Mesothelial cell of epicardium (in vitro differentiated cells): ENCODE measurements at places on chromosomes 1 and 21.

DNA sequence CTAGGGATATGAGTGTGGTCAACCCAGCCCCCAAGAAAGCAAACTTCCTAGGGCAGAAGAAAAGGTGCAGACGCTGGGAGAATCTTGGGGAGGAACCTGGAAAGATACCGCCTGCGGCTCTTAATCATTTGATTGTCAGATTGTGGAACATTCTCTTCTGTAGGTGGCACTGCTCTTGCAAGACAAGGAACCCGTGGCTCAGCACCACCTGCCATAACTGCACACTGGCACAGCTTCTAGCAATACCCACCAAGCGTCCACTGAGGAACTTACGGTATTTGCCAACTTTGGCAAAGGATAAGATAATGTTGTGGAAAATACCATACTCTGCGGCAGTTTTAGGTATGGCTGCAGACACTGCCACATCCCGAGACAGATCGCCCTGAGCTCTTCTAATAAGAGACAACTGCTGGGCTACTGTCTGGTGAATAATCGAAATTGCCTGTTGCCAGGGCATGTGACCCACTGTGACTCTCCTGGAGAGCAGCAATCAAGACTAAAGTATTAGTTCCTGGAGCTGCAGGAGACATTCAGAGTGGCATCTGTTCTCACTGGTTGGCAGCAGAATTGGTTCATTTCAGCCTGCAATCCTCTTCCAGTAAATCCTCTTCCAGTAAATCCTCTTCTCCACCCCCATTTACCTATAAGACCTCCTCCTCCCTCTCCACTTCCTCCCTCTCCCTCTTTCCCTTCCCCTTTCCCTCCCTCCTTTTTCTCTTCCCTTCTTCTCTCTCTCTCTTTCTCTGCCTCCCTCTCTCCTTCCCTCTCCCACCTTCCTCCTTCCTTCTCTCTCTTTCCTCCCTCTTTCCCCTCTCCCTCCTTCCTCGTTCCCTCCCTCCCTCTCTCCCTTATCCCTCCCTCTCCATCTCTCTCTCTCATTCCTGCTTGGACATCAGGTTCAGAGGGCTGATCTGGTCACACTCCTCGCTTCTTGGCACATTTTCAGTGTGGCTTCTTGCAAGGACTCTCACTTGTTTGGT lies 49.7 kb upstream of the B3GALT5 start:
- no peak overlapping the region for H3K27ac ChIP-seq
- no peaks in the 10 kb centered on the region for H3K36me3 ChIP-seq
- H3K27me3 ChIP-seq, result no peaks in the 10 kb centered on the region
- no peak overlapping the region for H3K4me3 ChIP-seq

DNA sequence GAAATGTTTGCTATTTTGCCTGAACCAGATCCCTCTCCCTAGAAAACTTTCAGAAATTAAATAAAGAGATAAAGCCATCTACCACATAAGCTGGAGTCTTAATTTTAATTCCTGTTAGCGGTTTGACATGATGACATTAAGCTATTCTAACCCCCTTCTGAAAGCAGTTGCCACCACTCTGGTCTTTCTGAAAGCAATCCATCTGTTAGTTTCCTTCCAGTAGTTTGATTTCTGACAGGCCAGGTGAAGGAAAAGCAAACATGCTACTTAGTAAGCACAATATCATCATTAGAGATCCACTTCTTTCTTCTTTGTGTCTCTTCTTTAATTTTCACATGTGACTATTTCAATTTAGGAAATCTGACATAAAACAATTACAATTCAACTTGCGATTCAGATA lies 39.9 kb downstream of the RGL1 start:
- H3K36me3 ChIP-seq, result peaks cover 11% of the 10 kb centered on the region
- no peak for DNase-seq
- H3K4me3 ChIP-seq, result no peak overlapping the region
- peak overlapping the region; percentile 83 for H3K27ac ChIP-seq

DNA sequence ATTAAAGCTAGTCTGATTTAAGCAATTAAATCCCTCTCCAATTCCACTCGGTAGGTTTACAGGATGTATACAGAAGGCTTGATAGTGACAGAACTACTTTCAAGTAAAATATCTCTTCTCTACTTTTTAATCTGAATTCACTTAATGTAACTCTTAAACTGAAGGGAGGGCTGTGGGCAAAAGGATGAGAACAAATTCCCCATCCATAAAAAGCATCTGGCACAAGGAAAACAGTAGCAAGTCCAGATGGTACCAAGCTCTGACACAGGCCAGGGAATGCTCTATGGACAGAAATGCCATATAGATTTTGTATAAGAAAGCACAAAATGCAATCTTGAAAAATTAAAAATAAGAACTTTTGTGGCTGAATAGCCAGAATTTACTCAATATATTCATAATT lies 53.1 kb upstream of the USH2A start:
- H3K27ac ChIP-seq, result no peak overlapping the region
- H3K27me3 ChIP-seq, result no peaks in the 10 kb centered on the region
- no peak overlapping the region for H3K4me3 ChIP-seq

DNA sequence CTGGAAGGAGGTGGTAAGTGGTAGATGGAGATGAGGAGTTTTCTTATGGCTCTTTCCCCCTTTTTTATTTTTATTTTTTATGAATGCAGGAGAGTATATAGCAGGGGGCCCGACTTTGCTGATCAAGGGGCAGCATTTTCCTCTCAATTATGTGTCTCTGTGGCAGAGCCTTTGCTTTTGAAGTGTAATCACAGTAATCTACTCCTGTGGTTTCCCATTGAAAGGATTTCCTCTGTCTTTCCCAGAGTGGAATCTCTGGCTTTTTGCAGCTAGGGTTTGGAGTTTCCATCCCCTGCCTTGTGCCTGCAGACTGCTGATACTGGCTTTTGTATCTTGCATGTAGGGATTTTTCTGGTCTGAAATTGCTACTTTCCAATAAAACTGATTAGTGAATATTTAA lies 29.1 kb downstream of the ARID1A start:
- no peak overlapping the region for H3K4me3 ChIP-seq
- H3K36me3 ChIP-seq, result peaks cover 5% of the 10 kb centered on the region
- H3K4me1 ChIP-seq, result peaks cover 72% of the 10 kb centered on the region
- no peaks in the 10 kb centered on the region for H3K27me3 ChIP-seq

DNA sequence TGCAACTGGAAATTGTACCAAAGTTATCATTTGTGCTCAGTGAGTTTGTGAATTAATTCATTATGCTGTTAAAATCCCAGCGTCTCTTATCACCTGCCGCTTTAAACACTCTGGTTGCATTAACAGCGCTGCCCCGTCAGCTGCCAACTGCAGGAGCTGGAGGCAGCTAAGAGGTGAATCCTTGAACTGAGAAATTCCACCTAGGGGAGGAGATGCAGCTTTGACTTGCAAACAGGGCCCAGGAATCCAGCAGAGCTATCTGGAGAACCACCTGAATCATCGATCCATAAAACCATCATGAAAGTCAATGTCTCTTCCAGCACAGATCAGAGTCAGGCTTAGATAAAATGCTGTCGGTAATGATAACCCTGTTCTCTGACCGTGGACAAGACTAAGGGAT lies 140.7 kb upstream of the PTBP2 start:
- no peaks in the 10 kb centered on the region for H3K4me1 ChIP-seq
- no peak overlapping the region for H3K27ac ChIP-seq
- no peak overlapping the region for H3K4me3 ChIP-seq
- peaks cover 6% of the 10 kb centered on the region for H3K27me3 ChIP-seq
- DNase-seq, result no peak

DNA sequence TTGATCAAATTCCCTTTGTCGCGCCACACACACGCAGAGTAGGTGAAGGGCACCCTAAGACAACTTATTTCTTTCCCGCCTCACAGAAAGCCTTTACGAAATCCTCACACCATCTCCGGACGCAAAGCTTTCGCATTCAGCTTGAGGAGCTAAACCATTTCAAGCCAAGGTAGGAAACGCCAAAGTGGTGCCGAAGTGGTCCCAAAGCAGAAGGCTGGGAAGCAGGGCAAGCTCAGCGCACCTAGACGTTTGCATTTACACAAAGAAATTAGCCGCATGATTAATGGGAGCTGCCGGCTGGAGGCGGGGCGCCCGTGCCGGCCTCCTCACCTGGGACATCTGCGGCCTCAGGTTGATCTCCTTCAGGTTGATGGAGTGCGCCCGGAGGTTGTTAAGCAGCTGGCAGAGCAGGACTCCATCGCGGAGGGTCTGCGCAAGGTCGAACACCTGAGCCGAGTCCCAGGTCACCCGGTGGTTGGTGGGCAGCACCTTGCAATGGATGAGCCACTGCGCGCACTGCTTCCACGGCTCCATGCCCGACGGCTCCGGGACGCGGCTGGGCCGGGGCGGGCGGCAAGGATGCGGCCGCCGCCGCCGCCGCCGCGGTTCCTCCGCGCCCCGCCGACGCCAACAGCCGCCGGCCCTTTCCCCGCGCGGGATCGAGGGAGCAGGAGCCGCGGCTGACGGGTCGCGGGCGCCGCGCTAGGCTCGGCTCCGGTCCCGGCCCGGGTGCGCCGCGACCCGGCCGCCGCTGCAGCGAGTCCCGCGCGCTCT lies 457 bp downstream of the VAV3 start:
- H3K4me1 ChIP-seq, result peaks cover 17% of the 10 kb centered on the region
- H3K36me3 ChIP-seq, result no peaks in the 10 kb centered on the region

- peak overlapping the region; percentile 71 for H3K27ac ChIP-seq
- H3K27me3 ChIP-seq, result no peaks in the 10 kb centered on the region
- peaks cover 17% of the 10 kb centered on the region for H3K4me1 ChIP-seq
Observed at GRCh38 chr1:15700508-15700907, 16.4 kb downstream of the PLEKHM2 start.
